H1 (cell line): ENCODE measurements at places on chromosomes 5 and 9. TPM values are rescaled to one million over a fixed set of nuclear protein-coding genes. Genes with fewer than 3 reads are reported as not detected.

Gene PDE6A
- not detected in 2 replicates for total RNA-seq

Gene BAAT
- 0.17 TPM in 1 of 2 replicates, not detected in the other for total RNA-seq

Gene FABP6
- 3.6 and 4.8 TPM in 2 replicates for total RNA-seq

Gene DNAJA1
- 159 and 169 TPM in 2 replicates for total RNA-seq

Gene PROB1
- total RNA-seq, result 3.1 and 3.3 TPM in 2 replicates

Gene BTNL8
- 0.27 and 0.48 TPM in 2 replicates for total RNA-seq

GRCh38 chr9:21404146-21404545 is 4.8 kb upstream of the IFNA8 start:
- no peak for DNase-seq

GRCh38 chr5:158923799-158924551 is 175.7 kb downstream of the EBF1 start:
- no peak for DNase-seq

- no peak for DNase-seq
Measured at GRCh38 chr5:73066466-73066865, 53.9 kb upstream of the TMEM171 start.

- no peak for DNase-seq
Measured at GRCh38 chr5:53950621-53951020, 359.8 kb downstream of the ARL15 start.

- DNase-seq, result peak; percentile 95
Measured at GRCh38 chr9:131739959-131740648, at the start of gene RAPGEF1. RAPGEF1 (minus strand) TSS chr9:131740076; CDS start chr9:131739830, 246 bp downstream.

GRCh38 chr5:42423285-42424165 is at the start of gene GHR:
GHR (plus strand) TSS chr5:42423439; CDS start chr5:42565875, 142,436 bp downstream.
- DNase-seq, result peak; percentile 83

DNA sequence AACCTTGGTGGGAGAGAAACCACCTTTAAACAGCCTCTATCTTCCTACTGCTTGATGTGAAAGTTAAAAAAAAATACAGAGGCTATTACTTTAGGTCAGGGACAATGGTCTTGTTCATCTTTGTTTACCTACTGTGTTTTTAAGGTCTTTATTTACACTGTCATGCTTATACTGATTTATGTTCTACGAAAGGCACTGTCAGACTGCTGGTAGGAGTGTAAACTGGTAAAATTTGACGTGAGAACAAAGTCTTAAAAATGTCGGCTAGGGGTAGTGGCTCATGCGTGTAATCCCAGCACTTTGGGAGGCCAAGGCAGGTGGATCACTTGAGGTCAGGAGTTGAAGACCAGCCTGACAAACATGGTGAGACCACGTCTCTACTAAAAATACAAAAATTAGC is 42.1 kb upstream of the ELOVL7 start:
- DNase-seq, result no peak

DNA sequence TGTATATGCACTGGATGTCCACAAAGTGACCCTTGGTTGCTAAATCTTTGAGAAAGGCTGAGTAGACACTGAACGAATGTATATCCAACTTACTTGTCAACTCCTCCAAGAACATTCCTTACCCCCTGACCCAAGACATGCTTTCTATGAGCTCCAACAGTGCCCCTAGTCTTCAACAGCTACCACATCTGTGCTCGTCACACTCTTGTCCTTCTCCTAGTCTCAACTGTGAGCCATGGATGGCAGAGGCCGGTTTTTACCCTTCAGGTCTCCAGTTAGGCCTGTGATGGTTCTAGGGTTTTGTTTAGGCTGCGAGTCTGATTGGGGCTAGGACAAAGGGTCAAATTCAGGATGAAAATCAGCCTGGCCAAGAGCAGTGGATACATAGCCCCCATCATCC is 19.0 kb upstream of the GPX3 start:
- no peak for DNase-seq

GRCh38 chr9:130387398-130387797 is 57.4 kb upstream of the ASS1 start:
- no peak for DNase-seq

GRCh38 chr9:131259916-131260597 is 16.3 kb downstream of the FAM78A start:
- DNase-seq, result no peak

GRCh38 chr5:10556893-10557746 is 6.8 kb upstream of the ANKRD33B start:
- no peak for DNase-seq

DNA sequence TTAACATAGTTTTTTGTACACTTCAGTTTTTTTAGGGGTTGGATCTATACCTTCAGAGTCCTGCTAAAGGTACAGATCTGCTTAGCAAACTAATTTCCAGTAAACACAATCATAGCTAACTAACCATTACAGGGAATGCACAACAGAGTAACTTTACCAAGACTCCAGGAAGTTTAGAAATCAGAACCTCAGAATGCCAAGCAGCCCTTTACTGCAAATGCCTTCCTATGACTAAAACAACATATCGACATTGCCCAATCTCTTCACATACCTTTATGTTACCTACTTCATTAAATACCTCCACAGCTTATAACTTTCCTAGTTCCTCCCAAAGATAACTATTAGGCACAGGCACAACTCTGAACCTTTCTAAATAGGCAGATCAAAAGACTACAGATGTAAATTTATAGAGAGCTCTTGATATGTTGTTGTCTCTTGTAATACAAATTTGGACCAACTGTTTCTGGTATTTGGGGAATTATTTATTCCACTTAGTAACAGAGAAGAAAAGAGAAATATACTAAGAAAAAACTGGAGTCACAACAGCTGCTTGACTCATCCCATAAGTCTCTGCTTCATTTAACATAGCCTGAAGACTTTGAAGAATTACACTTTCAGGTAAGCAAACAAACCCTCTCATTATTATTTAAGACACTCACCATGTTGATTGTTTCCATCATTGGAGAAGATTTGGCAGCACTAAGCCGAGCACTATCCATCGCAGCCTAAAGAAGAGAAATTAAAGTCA is 46.0 kb upstream of the OR2K2 start:
- DNase-seq, result no peak
